ENCODE measurements at places on chromosomes 5 and 9.

- no peak for DNase-seq
Measured at GRCh38 chr9:19104515-19105282, 2.0 kb upstream of the HAUS6 start.

GRCh38 chr5:51104556-51104955, 278.7 kb upstream of the ISL1 start:
- no peak for DNase-seq

- DNase-seq: no peak
Measured at GRCh38 chr9:137008312-137008711, 11.9 kb upstream of the CLIC3 start.

DNA sequence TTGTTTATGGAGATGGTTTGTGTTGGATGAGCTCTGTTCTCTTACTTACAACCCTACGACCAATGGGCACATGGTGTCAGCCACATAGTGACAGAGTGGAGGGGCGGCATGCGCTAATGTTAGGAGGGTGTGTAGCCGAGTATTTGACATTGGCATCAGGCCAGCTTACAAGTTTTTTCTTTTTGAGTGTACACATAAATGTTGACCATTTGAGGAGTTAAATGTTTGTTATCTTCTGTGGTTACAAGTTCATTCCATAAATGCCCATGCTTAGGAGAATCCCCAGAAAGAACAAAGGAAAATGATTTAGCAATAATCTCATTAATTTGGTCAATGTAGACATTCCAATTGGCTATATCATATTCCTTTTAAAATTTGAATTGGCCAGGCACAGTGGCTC, 180.1 kb upstream of the ELL2 start:
- DNase-seq: no peak

DNA sequence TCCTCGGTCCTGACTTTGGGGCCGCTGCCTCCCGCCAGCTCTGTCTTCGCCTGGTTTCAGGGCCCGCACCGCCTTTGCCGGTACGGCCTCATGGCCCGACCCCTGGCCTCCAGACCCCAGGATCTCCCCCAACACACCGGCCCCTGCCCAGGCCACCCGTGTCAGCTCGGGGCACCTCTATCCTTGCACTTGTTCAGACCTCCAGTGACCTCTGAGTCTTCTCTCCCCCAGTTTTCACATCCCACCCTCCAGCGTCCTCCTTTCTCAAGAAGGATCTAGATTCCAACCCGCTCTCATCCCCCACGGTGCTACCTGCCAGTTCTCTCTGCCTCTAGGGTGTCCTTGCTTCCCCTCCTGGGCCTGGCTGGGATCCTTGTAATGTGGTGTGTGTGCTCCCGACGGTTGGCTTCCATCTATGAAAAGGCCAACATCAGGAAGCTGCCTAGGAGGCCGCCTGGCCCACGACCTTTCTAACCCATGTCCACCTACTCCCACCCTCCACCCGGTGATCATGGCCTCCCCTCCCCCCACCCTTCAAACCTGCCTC, 61.1 kb downstream of the SPATA31C2 start:
- no peak for DNase-seq

- no peak for DNase-seq
Measured at GRCh38 chr9:121196389-121196788, 5.3 kb downstream of the RAB14 start.

DNA sequence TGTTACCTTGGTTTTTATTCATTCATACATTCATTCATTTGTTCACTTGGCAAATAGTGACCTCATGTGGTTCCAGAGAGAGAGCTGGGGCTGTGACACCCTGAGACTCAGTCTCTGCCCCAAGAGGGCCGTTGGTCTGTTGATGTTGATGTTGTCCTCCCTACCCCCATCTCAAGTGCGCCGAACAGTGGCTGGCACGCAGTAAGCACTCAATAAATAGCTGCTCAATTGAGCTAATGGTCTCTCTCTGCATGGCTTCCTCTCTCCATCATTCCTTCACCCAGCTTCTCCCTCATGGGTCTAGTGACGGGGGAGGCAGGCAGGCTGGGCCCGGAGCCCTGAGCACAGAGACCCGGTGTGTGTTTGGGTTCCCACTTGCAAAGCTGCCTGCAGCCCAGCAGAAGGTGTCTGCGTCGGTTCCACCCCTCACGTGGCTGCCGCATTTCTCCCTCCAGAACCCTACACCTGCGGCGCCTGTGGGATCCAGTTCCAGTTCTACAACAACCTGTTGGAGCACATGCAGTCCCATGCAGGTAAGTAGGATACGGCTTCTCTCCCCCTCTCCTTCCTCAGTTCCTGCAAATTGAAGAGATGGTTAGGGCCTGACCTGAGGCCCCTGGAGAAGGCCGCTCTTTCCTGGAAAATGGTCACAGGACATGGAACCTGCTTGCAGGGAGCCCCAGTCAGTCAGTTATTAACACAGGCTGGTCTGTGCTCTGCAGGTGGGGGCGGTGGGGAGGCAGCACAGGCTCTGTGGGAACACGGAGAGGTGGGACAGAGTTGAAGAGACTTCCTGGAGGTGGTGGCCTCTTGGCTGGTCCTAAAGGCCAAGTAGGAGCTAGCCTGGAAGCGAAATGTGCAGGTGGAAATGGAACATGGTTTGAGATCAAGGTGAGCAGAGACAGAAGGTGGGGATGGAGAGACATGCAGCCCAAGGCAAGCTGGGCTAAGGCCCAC, 42.0 kb downstream of the AMBP start:
- DNase-seq: no peak

DNA sequence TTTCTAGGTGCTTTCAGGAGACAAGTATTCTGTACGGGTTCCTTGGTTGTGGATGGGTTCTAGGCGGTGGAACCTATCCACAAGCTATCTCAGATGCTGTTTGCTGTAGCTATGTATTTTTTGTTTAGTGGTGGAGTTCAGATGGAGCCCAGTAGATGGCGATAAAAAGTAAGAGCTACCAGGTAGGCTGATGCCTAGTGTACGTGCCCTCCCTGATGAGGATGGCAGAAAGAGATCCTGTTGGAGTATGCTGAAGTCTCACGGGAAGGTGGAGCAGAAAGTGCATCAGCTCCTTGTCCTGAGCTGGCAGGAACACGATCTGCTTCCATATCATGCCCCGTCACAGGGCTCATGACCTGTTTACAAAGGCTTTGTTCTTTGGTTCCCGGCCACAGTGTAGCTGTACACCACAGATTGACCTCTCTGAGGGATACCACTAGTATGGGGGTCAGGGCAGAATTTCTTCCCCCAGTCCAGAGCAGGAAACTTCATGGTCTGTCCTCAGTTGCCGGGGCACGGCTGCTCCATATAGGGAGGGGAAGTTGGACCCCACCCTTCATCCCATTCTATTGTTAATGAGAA, 12.6 kb upstream of the UGT3A2 start:
- DNase-seq: no peak

- DNase-seq: no peak
Measured at GRCh38 chr5:31895199-31895820, 256.4 kb downstream of the PDZD2 start.

GRCh38 chr5:105684799-105685198, 1985.9 kb downstream of the EFNA5 start:
- no peak for DNase-seq

DNA sequence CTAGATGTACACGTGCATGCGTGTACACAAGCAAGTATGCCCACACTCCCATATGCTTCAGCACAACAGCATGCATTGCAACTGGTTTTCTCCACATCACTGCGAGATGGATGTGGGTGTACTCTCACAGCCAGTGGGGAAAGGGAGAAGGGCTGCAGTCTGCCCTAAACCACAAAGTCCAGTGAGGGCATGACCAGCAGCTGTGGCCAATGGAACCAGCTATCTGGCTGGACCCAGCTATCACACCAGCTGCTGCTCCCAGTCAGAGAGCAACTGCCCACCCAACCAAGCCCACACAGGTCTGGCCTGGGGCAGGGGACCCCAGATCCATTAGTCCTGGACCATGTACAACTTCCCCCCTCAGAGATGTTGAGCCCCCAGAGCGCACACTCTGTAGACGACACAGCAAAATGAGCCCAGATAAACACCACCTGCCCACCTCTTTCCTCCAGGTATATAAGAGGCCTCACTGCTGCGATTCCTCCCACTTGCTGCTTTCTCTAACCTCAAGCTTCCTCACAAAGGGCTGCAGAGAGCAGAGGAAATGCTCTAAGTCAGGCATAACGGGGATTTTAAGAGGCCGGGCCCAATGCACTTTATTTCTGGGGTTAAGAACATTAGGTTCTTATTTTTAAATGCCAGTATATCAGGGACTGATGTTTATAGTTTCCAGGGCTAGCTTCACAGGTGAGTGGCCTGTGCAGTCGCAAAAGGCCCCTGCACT, 39.0 kb downstream of the SHB start:
- no peak for DNase-seq
